Hematopoietic multipotent progenitor cell treated with erythropoietin and hydrocortisone succinate and interleukin-3 and kit ligand, for 15 days (in vitro differentiated cells): ENCODE measurements at places on chromosomes 7 and 10.
A peak's percentile ranks its signal among the peaks of the same experiment; 100 is the strongest.

GRCh38 chr7:117065571-117066150 is 112.4 kb downstream of the ST7 start:
- no peak for DNase-seq

DNA sequence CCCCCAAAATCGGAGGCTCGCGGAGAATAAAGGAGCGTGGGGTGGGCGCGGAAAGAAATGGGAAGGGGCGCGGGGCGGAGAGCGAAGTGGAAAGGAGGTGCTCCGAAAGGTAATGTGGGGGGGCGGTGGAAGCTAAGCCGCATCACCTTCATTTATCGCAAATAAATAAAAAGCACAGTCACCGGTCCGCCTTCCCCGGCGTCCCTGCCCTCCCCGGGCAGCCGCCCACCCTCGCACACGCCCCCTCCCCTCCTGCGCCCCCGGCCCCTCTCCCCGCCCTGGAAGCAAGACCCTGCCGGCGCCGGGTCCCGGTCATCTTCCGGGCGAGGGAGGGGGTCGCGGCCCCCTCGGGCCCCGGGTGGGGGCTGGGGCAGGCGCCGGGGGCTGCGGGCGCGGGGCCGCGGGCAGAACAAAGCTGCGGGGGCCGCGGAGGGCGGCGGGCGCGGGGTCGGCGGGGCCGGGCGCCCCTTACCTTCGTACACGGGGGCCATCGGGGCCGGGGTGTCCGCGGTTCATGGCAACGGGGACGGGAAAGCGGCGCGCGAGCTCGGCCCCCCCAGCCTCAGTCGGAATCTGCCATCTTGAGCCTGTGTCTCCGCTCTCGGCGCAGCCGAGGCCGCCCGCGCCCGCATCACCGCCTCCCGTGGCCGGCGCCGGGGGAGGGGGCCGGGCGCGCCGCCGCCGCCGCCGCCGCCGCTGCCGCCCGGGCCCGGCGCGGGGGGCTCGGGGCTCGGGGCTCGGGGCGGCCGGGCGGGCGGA is 486 bp downstream of the HIPK2 start:
- no peak for DNase-seq

GRCh38 chr10:132696204-132696603 is 89.7 kb downstream of the NKX6-2 start:
- DNase-seq = no peak

DNA sequence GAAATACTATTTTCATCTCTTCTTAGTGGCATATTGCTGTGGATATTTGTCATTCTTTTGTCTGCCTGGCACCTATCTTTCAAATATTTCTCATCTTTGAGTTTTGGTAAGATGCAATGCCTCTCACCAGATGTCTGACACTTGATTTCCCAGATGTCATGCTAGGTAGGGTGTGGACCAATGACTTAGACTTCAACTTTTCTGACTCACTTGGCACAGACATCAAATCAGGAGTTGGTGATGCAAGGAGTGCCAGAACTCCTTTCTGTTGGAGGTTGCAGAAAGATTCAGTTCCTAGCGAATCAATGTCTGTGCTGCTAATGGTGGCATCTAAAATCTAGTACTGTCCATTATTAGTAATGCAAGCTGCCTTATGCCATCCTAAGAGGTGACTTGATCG is 216.9 kb upstream of the FERD3L start:
- DNase-seq = no peak

DNA sequence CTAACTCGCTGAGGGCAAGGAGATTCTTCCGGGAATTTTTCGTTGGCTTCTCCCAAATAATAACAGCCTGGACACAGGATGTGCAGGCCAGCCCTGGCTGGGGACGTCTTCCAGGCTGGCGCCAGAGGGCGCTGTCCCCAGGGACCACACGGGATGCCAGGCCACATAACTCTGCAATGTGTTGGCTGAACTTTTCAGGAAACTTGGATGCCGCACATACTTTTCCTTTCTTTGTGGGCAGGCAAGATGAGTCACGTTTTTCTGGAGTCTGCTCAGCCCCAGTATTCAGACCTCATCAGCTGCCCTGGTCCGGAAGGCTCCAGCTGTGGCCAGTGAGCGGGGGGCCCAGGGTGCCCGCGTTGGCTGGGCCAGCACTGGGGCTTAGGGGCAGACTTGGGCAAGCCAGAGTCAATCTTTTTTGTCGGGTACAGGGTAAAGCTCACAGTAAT is 122.7 kb downstream of the PRKAG2 start:
- DNase-seq = peak; percentile 12

GRCh38 chr10:60413306-60414012 is 23.8 kb upstream of the ANK3 start:
- no peak for DNase-seq
